ENCODE measurements at places on chromosomes 3 and 15. TPM values are rescaled to one million over a fixed set of nuclear protein-coding genes. Genes with fewer than 3 reads are reported as not detected.

DNA sequence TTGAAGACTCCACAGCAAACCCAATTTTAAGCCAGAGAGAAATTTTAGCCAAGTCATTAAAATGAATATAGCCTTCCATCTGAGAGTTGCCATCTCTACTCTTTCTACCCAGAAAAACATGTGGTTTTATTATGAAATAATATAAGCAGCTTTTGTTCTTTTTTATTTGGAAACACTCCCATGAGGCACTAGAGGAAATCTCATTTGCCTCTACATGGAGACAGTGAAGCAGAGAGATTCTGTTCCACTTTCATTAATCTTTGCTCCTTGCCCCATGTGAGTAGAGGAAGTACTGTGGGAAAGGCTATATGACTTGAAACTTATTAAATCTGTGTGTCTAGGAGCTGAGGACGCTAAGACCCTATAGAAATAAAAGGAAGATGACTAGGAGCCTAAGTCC, 111.1 kb downstream of the P3H2 start:
- no peaks in the 10 kb centered on the region for H3K36me3 ChIP-seq
- no peaks in the 10 kb centered on the region for H3K27me3 ChIP-seq
- no peak overlapping the region for H3K4me3 ChIP-seq
- H3K4me1 ChIP-seq, result no peaks in the 10 kb centered on the region

GRCh38 chr3:194950906-194951628, 265.4 kb downstream of the FAM43A start:
- no peak for DNase-seq
- no peaks in the 10 kb centered on the region for H3K36me3 ChIP-seq
- peaks cover 4% of the 10 kb centered on the region for H3K27me3 ChIP-seq
- no peak overlapping the region for H3K4me3 ChIP-seq

- no peak overlapping the region for H3K27ac ChIP-seq
- H3K4me1 ChIP-seq, result peaks cover 5% of the 10 kb centered on the region
- H3K36me3 ChIP-seq, result no peaks in the 10 kb centered on the region
- DNase-seq, result no peak
- peaks cover 45% of the 10 kb centered on the region for H3K27me3 ChIP-seq
- H3K4me3 ChIP-seq, result no peak overlapping the region
These were observed 7.4 kb downstream of the PLXND1 start for GRCh38 chr3:129599073-129599472.

DNA sequence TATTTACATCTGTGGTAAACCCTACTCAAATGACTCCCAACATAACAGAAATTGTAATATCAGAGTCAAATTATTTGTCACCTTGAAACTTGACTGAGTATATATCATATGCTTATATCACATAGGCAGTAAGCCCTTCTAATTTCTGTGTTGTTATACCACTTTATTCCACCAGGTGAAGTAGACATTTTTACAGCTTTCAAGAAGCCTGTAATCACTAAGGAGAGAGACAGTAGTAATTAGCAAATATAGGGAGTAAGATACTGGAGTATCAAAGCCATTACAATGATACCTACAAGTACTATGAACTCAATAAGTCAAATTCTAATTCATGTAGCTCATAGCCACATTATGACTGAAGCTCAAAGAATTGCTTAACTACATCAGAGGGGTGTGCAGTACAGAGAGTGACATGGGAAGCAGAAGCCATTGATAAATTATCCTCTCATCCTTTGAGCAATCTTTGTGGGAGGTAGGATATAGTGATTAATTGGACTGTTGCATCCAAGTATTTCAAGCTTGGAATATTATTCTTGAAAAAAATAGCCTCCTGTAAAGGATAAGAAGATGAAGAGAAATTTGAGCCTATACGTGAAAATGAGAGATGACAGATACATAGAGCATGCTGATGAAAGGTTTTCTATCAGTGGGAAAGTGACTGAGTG, 1005.9 kb downstream of the ZPLD1 start:
- no peaks in the 10 kb centered on the region for H3K4me1 ChIP-seq
- no peaks in the 10 kb centered on the region for H3K36me3 ChIP-seq
- no peak overlapping the region for H3K27ac ChIP-seq
- no peak overlapping the region for H3K4me3 ChIP-seq
- no peak for DNase-seq

DNA sequence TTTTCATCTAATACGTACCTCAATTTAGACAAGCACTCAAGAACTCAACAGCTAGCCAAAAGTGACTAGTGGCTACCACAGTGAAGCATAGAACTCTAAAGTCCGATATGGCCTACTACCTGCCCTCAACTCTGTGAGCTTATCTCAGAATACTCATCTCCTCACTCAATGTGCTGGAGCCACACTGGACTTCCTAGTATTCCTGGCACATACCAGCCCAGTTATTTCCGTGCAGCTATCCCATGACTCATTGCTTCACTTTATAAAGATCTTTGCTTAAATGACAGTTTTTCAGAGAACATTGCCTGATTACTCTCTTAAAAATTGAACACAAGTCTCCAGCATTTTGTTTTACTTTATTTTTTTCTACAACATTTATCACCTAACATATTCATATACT, 524.7 kb downstream of the PYDC2 start:
- DNase-seq, result no peak
- no peaks in the 10 kb centered on the region for H3K27me3 ChIP-seq
- no peaks in the 10 kb centered on the region for H3K4me1 ChIP-seq
- H3K4me3 ChIP-seq, result no peak overlapping the region
- H3K27ac ChIP-seq, result no peak overlapping the region

DNA sequence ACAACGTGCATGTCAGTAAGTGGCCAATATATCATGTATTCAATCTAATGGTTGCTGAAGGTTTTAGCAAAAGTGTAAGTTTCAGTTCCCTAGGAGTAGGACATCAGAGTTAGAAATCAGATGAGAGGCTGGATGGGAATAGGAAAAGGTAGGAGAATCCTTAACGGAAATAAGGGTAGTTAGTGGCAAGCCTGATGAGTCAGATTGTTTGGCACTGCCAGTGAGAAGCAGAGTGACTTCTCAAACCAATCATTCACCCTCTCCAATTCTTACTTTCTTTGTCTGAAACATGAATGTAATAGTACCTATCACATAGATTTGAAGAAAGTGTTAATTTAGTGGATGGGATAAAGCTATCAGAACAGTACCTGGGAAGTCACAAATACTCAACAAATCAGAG, 894.0 kb downstream of the NTRK3 start:
- no peak overlapping the region for H3K27ac ChIP-seq
- DNase-seq, result no peak
- no peaks in the 10 kb centered on the region for H3K4me1 ChIP-seq
- H3K36me3 ChIP-seq, result no peaks in the 10 kb centered on the region
- no peaks in the 10 kb centered on the region for H3K27me3 ChIP-seq
- H3K4me3 ChIP-seq, result no peak overlapping the region

- H3K27ac ChIP-seq, result no peak overlapping the region
- H3K36me3 ChIP-seq, result peaks cover 1% of the 10 kb centered on the region
- H3K4me3 ChIP-seq, result no peak overlapping the region
- no peaks in the 10 kb centered on the region for H3K27me3 ChIP-seq
These were observed 36.0 kb downstream of the PHLDB2 start for GRCh38 chr3:111895071-111895470.

- peaks cover 4% of the 10 kb centered on the region for H3K36me3 ChIP-seq
- peak; percentile 87 for DNase-seq
- peak overlapping the region; percentile 78 for H3K27ac ChIP-seq
- H3K4me1 ChIP-seq, result peaks cover 20% of the 10 kb centered on the region
These were observed 15.3 kb upstream of the ADIPOQ start for GRCh38 chr3:186826976-186827857.

- peaks cover 39% of the 10 kb centered on the region for H3K4me1 ChIP-seq
- no peaks in the 10 kb centered on the region for H3K36me3 ChIP-seq
- no peak overlapping the region for H3K4me3 ChIP-seq
- no peaks in the 10 kb centered on the region for H3K27me3 ChIP-seq
- DNase-seq, result no peak
These were observed 15.7 kb downstream of the PDIA5 start for GRCh38 chr3:123082370-123083065.

- no peaks in the 10 kb centered on the region for H3K4me1 ChIP-seq
- H3K27me3 ChIP-seq, result no peaks in the 10 kb centered on the region
- no peak overlapping the region for H3K4me3 ChIP-seq
- no peak overlapping the region for H3K27ac ChIP-seq
- no peak for DNase-seq
These were observed 78.7 kb downstream of the SLC9A9 start for GRCh38 chr3:143769616-143770015.

DNA sequence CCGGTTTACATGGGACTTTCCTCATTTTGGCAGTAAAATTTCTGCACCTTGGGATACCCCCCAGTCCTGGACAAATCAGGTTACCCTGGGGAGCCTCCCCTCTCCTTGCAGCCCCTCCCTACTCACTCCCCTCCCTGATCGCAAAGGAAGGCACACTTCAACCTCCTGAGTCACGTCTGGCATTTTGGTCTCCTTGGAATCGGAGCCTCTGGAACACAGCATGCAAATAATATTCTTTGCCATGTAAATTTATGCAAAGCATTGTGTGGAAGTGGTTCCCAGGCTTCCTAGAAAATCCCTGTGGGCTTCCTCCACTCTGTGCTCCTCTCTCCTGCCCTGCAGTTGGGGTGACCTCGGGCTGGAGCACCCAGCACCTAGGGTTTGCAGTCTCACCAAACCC, 11.6 kb downstream of the SCN5A start:
- H3K27me3 ChIP-seq, result peaks cover 7% of the 10 kb centered on the region
- H3K36me3 ChIP-seq, result no peaks in the 10 kb centered on the region

- peak; percentile 58 for DNase-seq
- H3K36me3 ChIP-seq, result peaks cover 27% of the 10 kb centered on the region
- no peaks in the 10 kb centered on the region for H3K27me3 ChIP-seq
- H3K4me3 ChIP-seq, result peak overlapping the region; percentile 98
- H3K27ac ChIP-seq, result peak overlapping the region; percentile 93
- H3K4me1 ChIP-seq, result peaks cover 71% of the 10 kb centered on the region
These were observed 225 bp downstream of the RHOA start for GRCh38 chr3:49411535-49411967.

GRCh38 chr15:57694279-57694678, 12.2 kb upstream of the POLR2M start:
- no peaks in the 10 kb centered on the region for H3K36me3 ChIP-seq
- no peaks in the 10 kb centered on the region for H3K27me3 ChIP-seq
- no peak overlapping the region for H3K4me3 ChIP-seq
- no peak overlapping the region for H3K27ac ChIP-seq
- no peak for DNase-seq

Gene HDC
- 2.1 TPM for total RNA-seq

Gene CASR
- not detected for total RNA-seq

Gene GOLGA6L7
- not detected for total RNA-seq

Gene C3orf49
- total RNA-seq, result not detected

Gene HIGD2B
- total RNA-seq, result not detected

Gene NRROS
- 38.8 TPM for total RNA-seq

All from activated T-helper 1 cell treated with anti-CD3 and anti-CD28 coated beads, Interleukin-12 subunit alpha, Interleukin-12 subunit beta, Interleukin-2, Interleukin-4 antibody, amounts not matched to agents 30 ng/mL and 10 ng/mL and 1 ng/mL, durations not matched to agents 14 hours and 24 hours and 36 hours (primary cell).